ENCODE measurements at places on chromosomes 2 and 18.

- DNase-seq: no peak
Observed at GRCh38 chr2:205906419-205906818, 179.6 kb downstream of the INO80D start.

- DNase-seq: peak; percentile 77
Observed at GRCh38 chr2:31980674-31981356, 30.0 kb downstream of the MEMO1 start.

GRCh38 chr2:2012505-2012904 is 268.2 kb upstream of the PXDN start:
- DNase-seq: no peak

GRCh38 chr18:63470751-63471150 is 6.0 kb upstream of the SERPINB5 start:
- peak; percentile 5 for DNase-seq

DNA sequence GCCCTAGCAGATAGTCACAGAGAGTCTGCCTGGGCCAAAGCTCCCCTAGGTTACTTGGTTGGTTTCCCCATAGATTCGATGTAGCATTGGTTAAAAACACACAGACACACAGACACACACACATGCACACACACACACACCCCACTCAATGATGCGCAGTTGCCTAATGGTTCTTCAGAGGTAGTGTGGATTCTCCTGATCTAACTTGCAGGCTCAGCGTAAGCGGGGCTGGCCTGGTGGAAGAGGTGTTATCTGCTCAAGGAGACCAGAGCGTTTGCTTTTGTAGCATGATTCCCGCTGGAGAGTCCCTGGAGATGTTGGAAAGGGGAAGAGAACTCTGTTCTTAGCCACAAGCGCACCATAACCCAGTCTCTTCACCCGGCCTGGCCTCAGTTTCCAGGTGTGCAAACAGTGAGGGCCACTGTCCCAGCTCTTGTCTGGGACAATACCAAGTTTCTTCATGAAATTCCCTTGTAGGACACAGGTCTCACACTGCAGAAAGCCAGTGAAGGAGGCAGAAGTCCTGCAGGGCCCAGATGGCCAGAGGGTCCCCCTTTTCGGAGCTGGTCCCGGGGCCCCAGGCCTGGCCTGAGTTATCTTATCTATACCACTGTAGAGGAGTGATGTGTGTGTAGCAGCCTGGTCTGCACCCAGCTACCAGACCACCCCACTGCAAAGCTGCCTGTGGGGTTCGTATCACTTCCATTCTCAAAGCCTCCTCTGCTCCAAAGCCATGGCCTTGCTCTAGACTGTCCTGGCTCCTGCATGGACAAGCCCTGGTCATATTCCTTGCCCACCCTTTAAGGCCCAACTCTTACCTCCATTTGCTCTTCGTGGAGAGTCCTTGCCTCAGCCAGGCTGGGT is 3.7 kb downstream of the ACKR3 start:
- DNase-seq: no peak

DNA sequence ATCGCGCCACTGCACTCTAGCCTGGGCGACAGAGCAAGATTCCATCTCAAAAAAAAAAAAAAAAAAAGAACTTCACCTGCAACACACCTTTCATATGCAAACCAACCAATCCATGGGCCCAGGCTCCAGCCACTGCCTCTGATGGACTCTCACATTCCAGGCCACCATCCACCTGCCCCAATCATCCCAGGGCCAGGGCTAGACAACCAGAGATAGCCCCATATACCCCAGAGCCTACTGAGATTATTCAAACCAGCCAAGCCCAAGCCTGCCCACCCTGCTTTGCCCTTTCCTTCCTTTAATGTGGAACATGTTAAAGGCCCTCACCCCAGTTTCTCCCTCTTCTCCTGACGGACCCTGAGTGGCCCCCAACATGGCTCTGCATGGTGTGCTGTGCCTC is 57.0 kb downstream of the MRPL35 start:
- no peak for DNase-seq

- no peak for DNase-seq
Observed at GRCh38 chr2:29731948-29732347, 189.4 kb downstream of the ALK start.

- DNase-seq: no peak
Observed at GRCh38 chr2:237692601-237693290, 65.4 kb downstream of the LRRFIP1 start.

- no peak for DNase-seq
Observed at GRCh38 chr2:108384662-108385393, 7.1 kb downstream of the SULT1C4 start.

DNA sequence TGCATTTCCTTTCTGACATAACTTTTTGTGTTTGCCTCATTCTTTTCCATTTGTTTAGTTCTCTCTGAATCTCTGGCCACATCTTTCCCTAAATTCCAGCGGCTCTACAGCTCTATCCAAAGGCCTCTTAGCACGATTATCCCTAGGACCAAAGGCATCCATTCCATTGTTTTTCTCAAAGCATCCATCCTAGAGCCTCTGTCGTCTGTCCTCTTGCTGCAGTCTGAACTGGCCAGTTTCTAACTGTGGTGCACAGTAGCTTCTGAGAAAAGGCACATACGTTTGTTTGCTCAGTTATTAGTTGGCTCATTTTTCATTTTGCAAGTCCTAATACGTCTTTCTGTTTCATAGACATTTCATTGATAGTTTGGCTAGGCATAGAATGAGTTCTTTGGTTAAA is 45.7 kb upstream of the TCF7L1 start:
- no peak for DNase-seq

- no peak for DNase-seq
Observed at GRCh38 chr2:197992482-197993133, 188.2 kb downstream of the PLCL1 start.

DNA sequence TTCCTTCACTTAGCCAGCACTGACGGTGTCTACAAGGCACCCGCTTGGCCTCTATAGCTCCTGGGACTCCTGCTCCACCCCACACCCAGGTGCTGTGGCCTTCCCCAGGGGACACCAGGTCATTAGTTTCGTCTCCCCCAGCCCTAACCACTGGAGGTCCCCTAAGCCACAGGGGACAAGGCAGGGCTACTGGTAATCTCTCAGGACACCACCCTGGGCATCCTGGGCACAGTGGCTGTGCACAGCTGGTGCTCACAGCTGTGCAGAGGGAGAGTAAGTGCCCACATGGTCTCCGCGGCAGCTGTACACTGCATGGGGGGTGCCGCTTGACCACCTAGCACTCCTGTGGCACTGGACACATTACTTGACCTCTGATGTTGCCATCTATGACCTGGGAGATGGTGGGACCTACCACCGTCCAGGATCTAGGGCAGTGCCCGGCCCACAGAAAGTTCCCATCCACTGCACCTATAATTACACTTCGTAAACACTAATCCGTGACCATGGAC is 134.0 kb downstream of the HDAC4 start:
- DNase-seq: no peak

DNA sequence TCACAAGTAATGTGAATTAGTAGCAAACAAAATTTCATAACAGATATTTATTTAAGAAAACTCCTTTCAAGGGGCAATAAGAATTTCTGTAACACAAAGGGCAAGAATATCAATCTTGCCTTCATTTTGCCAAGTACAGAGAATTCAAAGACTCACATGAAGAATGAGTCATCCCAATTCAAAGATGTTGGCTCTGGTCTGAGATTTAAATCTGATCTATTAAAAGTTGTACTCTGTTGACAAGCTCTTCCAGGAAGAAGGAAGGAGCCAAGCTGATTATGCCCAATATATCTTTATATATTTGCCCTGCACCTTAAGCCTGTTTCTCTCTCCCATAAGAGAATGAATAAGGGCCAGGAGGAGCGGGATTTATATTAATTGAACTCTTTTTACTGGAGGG is 55.9 kb upstream of the RPE start:
- DNase-seq: no peak

DNA sequence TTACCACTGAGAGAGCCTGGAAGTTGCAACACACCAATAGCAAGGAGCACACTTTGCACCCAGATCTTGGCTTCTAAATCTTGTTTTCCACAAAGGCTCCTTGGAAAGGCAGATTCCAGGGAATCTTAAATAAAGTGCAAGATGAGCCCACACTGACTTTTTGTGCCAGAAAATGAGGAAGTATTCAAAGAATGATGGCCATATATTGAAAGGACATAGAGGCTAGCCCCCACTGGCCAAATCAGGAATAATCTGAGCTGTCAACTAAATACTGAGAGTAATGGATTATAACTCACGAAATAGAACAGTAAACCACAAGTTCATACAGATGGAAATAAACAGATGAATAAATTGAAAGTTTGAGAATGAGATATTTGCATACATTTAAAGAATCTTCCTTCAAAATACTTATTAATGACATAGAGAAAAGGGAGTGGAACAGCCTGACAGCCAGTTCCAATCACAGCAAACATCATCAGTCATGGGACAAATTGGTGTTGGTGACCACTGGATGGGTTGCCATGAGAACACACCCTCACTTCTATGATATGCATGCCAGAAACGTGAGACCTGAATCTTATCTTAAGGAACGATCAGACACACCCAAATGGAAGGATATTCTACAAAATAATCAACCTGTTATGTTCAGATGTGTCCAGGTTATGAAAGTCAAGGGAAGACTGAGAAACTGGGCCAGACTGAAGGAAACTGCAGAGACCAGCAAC is 12.2 kb upstream of the ACKR3 start:
- DNase-seq: no peak

DNA sequence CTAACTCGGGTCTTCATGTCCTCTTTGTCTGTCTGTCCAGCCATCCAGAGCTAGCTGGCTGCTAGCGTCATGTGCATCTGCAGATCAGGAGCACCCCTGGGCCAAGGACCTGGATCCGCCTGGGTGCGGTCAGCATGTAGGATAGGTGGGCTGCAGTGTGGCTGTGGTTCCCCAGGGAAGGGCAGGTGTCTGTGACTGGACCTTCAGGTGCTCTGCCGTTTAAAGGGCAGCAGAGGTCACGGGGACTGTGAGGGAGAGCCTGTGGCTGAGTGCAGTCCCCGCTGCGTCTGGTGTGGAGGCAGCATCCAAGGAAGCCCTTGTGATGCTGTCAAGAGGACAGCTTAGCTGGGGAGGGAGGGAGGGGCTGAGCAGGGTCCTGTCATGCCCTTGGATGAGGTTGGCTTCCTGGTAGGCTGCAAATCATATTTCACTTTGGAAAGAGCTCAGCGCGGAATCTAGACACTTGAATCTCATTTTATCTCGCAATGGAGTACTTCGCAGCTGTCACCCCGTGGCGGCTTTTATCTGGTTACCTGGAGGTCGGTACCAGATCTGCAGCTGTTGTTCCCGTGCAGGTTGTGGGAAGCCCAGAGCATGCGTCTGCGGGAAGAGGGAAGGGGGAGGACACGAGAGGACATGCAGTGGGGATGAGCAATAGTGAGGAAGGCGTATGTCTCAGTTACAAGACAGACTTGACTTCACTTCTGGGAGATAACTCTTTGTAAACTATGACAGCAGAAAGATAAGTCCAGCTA is 5.9 kb upstream of the RALB start:
- DNase-seq: no peak

DNA sequence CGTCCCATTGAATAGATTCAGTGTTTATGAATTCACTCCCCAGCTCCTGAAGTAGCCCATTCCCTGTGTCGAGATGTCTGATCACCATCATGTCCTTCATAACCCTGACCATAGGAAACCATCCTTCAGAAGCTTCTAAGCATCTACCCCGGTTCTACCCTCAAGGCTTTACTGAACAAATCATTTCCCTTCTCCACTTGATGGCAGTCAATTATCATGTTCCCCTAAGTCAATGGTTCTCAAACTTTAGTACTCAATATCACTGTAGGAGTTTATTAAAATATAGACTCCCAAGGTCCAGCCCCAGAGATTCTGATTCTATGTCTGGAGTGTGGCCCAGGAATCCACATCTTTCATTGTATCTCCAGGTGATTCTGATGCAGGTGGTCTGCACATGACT is 228.4 kb upstream of the SP5 start:
- DNase-seq: no peak

DNA sequence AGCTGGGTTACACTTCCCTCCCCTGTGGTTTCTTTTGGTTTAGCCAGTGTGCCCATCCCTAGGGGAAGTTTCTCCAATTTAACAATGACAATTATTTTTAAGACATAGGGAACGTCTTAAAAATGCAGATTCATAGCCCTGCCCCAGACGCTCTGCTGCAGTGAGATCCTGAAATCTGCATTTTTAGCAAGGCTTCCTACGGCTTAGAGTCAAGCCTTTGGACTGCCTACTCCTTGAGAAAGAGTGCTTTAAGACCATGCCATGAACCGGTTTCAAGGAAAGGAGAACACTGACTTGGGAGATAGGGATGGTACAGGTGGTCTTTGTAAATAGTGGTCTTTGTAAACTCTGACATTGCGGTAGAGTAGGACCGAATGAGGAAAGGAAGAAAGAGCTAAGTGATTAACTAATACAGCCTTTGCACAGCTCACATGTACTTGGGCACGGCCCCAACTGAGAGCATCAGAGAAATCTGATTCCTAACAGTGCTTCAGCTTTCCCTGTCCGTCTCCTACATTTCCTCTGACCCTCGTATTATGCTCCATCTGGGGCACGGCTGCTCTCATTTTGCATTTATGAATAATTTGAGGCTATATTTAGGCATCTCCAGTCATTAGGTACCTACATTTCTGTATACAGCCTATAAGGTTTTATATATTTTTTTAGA is 217.6 kb upstream of the TANK start:
- DNase-seq: no peak

- no peak for DNase-seq
Observed at GRCh38 chr2:96927405-96928171, 57.7 kb upstream of the SEMA4C start.

DNA sequence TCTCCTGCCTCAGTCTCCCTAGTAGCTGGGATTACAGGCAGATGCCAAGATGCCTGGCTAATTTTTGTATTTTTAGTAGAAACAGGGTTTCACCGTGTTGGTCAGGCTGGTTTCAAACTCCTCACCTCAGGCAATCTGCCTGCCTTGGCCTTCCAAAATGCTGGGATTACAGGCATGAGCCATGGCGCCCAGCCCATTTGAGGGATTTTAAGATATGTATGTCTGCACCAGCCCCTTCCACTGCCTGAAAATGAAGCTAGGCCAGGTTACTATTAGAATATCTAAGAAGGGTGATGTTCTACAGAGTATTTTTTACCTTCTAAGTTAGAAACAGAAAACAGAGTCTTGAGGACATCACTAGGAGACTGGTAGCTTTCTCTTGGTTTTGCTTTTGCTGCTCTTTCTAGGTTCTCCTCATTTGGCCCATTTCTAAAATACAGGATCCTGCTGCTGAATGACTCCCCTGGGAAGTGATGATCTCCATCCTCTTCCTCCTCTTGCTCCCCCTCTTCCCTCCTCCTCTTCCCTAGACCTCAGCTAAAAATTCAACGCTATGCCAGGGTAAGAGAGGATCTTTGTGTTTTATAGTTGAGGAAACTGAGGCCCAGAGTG is 118.5 kb downstream of the MYCN start:
- DNase-seq: no peak

- no peak for DNase-seq
Observed at GRCh38 chr2:69797836-69798289, 31.6 kb upstream of the GMCL1 start.

DNA sequence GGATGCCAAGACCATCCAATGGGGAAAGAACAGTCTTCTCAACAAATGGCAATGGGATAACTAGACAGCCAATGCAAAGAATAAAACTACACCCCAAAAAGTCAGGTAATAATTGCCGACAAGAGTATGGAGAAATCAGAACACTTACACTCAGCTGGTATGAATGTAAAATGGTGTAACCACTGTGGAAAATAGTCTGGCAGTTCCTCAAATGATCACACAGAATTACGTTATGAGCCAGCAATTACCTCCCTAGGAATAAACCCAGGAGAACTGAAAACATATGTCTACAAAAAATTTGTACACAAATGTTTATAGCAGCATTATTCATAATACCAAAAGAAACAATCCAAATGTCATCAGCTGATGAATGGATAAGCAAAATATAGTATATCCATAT is 8.8 kb downstream of the IWS1 start:
- DNase-seq: no peak
